ENCODE measurements at places on chromosomes 4 and X. TPM values are rescaled to one million over a fixed set of nuclear protein-coding genes. Genes with fewer than 3 reads are reported as not detected.
A peak's percentile ranks its signal among the peaks of the same experiment; 100 is the strongest.

The SH3D19 gene
- 38.3 TPM for total RNA-seq

The TBCK gene
- 57.7 TPM for total RNA-seq

The AMOT gene
- 7.5 TPM for total RNA-seq

The HHIP gene
- not detected for total RNA-seq

The PNMA5 gene
- not detected for total RNA-seq

DNA sequence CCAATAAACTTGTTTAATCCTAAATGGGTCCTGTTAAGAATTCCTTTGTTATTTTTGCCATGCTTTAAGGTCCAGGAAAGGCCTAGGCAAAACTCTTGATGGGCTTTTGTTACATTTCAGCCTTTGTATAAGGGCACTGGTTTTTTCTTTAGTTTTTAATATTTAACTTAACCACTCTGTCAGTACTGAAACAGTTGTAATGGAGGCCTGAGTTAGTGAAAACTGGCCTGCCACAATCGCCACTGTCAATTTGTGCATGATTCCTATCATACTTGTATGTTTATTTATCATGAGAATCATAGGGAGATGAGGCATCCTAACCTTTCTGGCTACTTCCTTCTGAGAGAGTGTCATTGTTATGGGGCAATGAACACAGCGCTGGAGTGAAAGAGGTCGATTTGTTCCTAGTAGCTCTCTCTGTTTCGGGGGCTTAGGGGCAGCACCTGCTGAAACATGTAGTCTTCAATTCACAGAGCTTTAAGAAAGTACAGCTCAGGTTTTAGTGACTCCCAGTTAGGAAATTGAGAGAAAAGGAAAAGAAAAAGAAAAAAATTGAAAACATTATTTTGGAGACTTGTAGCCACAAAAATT is 393.8 kb upstream of the FSTL5 start:
- no peaks in the 10 kb centered on the region for H3K36me3 ChIP-seq
- H3K4me1 ChIP-seq: no peaks in the 10 kb centered on the region
- DNase-seq: no peak
- no peaks in the 10 kb centered on the region for H3K27me3 ChIP-seq

- peaks cover 8% of the 10 kb centered on the region for H3K4me1 ChIP-seq
- H3K4me3 ChIP-seq: peak overlapping the region; percentile 61
- no peaks in the 10 kb centered on the region for H3K36me3 ChIP-seq
- peak; percentile 80 for DNase-seq
Measured at GRCh38 chr4:680928-681645, 6.7 kb downstream of the MYL5 start.

GRCh38 chr4:151459375-151459774 is 50.4 kb downstream of the FHIP1A start:
- H3K27ac ChIP-seq: no peak overlapping the region
- no peaks in the 10 kb centered on the region for H3K27me3 ChIP-seq
- H3K36me3 ChIP-seq: no peaks in the 10 kb centered on the region
- DNase-seq: no peak
- no peak overlapping the region for H3K4me3 ChIP-seq
- peaks cover 42% of the 10 kb centered on the region for H3K4me1 ChIP-seq

- H3K36me3 ChIP-seq: peaks cover 4% of the 10 kb centered on the region
- H3K4me1 ChIP-seq: peaks cover 5% of the 10 kb centered on the region
- H3K27me3 ChIP-seq: no peaks in the 10 kb centered on the region
- no peak for DNase-seq
- no peak overlapping the region for H3K4me3 ChIP-seq
- H3K27ac ChIP-seq: no peak overlapping the region
Measured at GRCh38 chrX:63354484-63354883, 3.4 kb upstream of the SPIN4 start.

DNA sequence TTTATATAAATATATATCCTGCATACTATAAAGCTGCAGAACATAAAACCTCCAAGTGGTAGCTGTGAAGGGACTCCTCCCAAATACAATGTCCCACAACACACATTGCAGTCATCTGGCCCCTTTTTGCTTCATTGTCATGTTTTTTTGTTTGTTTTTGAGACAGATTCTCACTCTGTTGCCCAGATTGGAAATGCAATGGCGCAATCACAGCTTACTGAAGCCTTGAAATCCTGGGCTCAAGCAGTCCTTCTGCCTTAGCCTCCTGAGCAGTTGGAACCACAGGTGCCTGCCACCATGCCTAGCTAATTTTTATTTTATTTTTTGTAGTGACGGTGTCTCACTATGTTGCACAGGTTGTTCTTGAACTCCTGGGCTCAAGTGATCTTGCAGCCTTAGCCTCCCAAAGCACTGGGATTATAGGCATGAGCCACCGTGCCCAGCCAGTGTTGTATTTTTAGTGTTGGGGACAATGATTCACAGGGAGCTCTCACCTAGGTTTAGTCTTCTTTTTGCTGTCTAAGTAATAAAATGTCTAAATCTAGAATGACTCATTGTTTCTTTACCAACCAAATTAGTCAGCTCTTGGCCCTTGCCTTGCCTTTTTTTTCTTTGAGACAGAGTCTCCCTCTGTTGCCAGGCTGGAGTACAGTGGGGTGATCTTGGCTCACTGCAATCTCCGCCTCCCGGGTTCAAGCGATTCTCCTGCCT is 24.0 kb upstream of the XIAP start:
- no peak overlapping the region for H3K4me3 ChIP-seq
- no peak for DNase-seq
- peaks cover 8% of the 10 kb centered on the region for H3K4me1 ChIP-seq
- no peaks in the 10 kb centered on the region for H3K36me3 ChIP-seq

GRCh38 chrX:41384051-41384705 is 50.2 kb downstream of the DDX3X start:
- H3K27me3 ChIP-seq: no peaks in the 10 kb centered on the region
- H3K27ac ChIP-seq: no peak overlapping the region
- H3K36me3 ChIP-seq: no peaks in the 10 kb centered on the region
- no peak overlapping the region for H3K4me3 ChIP-seq

DNA sequence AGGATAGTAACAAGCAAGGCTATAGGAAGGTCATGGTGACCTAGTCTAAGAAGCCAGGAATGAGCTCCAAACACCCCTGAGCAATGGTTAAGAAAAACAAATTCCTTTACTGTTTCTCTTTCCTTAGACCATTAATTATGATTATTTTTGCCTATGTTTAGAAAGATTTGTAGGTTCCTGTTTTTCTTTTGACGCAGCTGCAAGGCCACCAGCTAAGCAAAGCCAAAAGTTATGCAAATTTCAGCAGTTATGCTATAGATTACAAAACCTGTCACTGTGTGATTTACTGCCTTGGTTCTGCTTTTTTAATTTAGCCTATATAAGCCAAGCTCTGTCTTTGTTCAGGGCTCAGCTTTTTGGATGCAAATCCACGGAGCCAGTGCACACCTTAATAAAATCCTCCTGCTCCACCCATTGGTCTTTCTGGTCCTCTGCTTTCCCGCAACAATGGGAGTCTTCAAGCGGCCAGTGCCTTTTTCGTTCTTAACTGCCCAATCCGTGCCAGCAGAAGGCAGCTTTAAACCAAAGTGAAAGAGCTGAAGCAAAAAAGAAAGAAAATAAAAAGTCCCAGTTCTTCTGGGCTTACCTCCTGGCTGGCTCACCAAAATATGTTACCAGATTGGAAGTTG is 1.4 kb upstream of the CEP135 start:
- peaks cover 7% of the 10 kb centered on the region for H3K36me3 ChIP-seq
- H3K27me3 ChIP-seq: no peaks in the 10 kb centered on the region
- H3K27ac ChIP-seq: no peak overlapping the region
- H3K4me1 ChIP-seq: peaks cover 17% of the 10 kb centered on the region

DNA sequence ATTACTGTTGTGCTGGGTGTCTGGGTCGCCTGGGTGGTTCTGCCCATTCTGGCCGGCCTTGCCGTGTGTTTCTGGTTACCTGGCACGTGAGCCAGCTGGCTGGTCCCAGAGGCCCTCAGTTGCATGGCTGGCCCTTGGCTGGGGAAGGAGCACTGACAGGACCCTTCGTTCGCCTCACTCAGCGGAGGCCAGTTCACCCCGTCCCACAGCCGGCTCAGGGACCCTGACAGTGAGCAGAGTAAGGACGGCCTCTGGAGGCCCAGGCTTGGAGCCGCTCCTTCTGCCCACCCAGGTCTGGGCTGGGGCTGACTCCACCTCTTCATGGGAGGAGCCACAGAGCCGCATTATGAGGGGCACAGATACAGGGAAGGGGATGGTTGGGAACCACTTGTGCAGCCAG is 20.3 kb upstream of the HGFAC start:
- DNase-seq: peak; percentile 56
- no peak overlapping the region for H3K27ac ChIP-seq
- no peaks in the 10 kb centered on the region for H3K27me3 ChIP-seq
- H3K36me3 ChIP-seq: no peaks in the 10 kb centered on the region
- no peaks in the 10 kb centered on the region for H3K4me1 ChIP-seq
- H3K4me3 ChIP-seq: no peak overlapping the region

DNA sequence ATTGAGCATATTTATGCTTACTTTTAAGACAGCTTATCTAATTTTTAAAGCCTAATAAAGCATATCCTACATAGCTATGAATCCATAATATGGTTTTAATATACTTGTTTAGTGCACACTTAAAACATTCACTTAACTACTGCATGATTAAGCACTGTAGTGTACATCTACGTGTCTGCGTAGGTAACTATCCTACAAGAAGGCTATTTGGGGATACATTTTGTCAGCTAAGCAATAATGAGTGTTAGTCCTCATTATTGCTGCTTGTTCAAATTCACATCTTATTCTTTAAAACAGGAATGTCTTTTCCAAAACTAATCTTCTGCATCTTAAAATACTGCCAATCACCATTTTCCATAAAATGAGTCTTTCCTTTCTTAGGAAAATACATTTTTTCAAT is 38.6 kb downstream of the GASK1B start:
- H3K4me3 ChIP-seq: no peak overlapping the region
- H3K27me3 ChIP-seq: no peaks in the 10 kb centered on the region
- DNase-seq: no peak
- no peaks in the 10 kb centered on the region for H3K4me1 ChIP-seq
- no peak overlapping the region for H3K27ac ChIP-seq

- no peaks in the 10 kb centered on the region for H3K27me3 ChIP-seq
- H3K27ac ChIP-seq: no peak overlapping the region
- no peak for DNase-seq
- H3K36me3 ChIP-seq: no peaks in the 10 kb centered on the region
- no peak overlapping the region for H3K4me3 ChIP-seq
- H3K4me1 ChIP-seq: no peaks in the 10 kb centered on the region
Measured at GRCh38 chr4:86878640-86879039, 13.6 kb downstream of the C4orf36 start.

DNA sequence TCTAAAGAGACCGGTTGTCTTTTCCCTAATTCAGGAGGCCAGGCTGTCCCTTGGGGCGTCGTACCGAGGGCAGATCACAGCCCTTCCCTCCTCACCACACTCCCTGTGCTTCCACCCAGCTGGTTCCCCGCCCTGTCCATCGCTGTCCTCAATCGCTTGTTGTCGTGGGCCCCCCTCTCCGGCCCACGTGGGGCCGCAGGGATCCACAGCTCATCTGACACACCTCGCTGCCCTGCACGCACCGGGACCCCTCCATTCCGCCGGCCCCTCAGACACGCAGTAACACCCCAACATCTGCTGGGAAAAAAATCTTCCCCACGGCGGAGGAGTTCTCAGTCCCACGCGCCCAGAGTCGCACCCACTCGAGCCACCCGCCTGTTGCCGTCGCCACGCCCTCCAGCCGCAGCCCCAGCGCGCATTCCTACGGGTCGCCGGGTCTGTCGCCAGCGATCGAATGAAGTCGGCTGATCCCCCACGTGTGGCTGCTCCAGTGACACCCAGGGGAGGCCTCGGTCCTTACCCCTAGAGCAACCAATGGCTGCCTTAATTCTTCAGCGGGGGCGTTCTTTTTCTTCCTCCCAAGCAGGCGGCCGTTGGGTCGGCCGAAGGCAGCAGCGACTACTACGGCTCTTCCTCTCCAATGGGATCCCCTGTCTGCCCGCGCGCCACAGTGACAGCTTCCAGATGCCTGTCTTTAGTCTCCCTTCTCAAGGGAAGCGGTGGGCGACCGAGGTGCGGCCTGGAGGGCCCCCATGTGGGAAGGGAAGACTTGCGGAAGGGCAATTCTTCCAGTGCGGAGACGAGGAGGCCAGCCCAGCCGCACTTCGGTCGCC is 893 bp upstream of the SEPTIN11 start:
- H3K4me3 ChIP-seq: peak overlapping the region; percentile 96
- DNase-seq: peak; percentile 91
- peak overlapping the region; percentile 76 for H3K27ac ChIP-seq
- peaks cover 4% of the 10 kb centered on the region for H3K36me3 ChIP-seq
- H3K4me1 ChIP-seq: peaks cover 25% of the 10 kb centered on the region

DNA sequence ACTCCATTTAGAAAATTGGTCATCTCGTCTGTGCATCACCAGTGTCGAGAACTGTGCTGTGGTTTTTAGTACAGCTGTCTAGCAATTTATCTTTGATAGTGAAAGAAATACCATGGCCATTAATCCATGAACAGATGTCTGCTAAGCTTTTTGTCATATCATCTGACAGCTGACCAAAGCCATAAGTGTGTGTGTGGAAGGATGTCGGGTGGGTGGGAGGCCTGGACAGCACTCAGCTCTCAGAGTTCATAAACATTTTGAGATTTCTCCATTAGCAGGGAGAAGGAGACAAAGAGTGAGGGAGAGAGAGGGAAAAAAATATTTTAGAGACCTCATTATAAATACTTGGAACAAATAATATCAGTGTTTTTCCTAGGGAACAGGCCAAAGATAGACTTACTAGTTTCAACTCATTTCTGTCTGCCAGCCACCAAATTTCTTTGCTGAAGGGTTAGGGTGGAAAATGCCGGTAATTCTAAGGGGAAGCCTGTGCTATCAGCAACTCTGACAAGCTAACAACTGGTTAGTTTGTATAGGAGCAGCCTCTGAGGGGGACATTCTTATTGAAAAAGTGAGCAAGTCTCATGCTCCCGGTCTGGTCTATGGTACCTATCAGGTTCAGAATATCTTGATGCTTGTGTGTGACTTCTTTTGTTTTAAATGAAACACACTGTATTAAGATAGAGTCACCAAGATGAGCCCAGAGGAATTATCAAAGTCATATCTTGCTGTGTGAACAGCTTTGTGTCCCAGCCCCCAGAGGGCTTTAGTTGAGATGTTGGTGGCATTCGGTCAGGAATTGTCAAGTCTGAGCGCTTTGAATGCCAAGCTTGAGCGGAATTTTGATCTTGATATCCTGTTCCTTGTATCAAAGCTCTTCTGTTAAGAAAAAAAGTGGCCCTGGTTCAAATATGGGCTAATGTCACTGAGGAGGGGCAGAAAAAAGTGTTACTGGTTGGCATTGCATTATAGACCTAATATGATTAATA is 41.9 kb upstream of the PDLIM3 start:
- H3K4me3 ChIP-seq: no peak overlapping the region
- no peaks in the 10 kb centered on the region for H3K27me3 ChIP-seq
- no peaks in the 10 kb centered on the region for H3K36me3 ChIP-seq
- no peak for DNase-seq
- H3K4me1 ChIP-seq: peaks cover 5% of the 10 kb centered on the region
- no peak overlapping the region for H3K27ac ChIP-seq

DNA sequence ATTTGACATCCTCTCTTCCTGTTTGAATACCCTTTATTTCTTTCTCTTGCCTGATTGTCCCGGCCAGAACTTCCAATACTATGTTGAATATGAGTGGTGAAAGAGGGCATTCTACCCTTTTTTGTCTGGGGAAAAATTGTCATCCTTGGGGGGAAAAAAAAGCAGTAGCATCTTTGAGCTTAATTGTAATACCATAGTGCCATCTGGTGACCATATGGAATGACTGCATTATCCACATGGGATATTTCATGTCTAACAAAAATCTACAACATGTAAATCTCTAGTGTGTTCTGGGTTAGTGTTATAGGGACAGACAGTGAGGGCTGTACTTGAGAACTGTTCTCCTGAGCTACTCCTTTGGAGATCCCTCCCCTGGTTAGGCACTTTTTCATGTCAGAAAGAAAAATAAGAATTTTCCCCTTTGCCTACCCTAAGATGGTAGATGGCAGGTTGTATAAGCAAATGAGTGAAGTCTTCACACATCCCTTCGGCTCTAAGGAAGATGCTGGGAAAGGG is 26.0 kb downstream of the CAPN6 start:
- H3K4me1 ChIP-seq: no peaks in the 10 kb centered on the region
- H3K4me3 ChIP-seq: no peak overlapping the region
- H3K27me3 ChIP-seq: no peaks in the 10 kb centered on the region
- H3K36me3 ChIP-seq: peaks cover 4% of the 10 kb centered on the region
